Left ventricle myocardium superior (tissue), 1 donor: ENCODE measurements at places on chromosomes 4 and X. TPM values are rescaled to one million over a fixed set of nuclear protein-coding genes. Genes with fewer than 3 reads are reported as not detected.

Gene SLC2A9
- total RNA-seq, result 7.1 TPM

Gene EBP
- total RNA-seq, result 55.4 TPM

Gene OTUD6A
- not detected for total RNA-seq

Gene S100P
- 1.1 TPM for total RNA-seq

Gene CCDC110
- total RNA-seq, result 0.99 TPM

Gene NPY1R
- 0.69 TPM for total RNA-seq

Gene PNCK
- total RNA-seq, result 14.5 TPM

Gene MAP3K15
- total RNA-seq, result not detected

Gene HHIP
- not detected for total RNA-seq

Gene ITGB1BP2
- 88.6 TPM for total RNA-seq

Gene CT45A1
- total RNA-seq, result not detected

Gene SHISA3
- total RNA-seq, result 5.4 TPM

Gene TIGD4
- 0.10 TPM for total RNA-seq

Gene VCX3A
- total RNA-seq, result not detected

Gene PNMA6F
- not detected for total RNA-seq

Gene PFKFB1
- total RNA-seq, result 0.22 TPM

Gene GJB1
- total RNA-seq, result not detected

Gene CCNB3
- total RNA-seq, result 0.17 TPM

Gene DMP1
- not detected for total RNA-seq

Gene GAGE12J
- not detected for total RNA-seq

Gene ARHGAP4
- total RNA-seq, result 10.0 TPM

Gene IL2
- not detected for total RNA-seq

Gene TDO2
- not detected for total RNA-seq

Gene ANK2
- total RNA-seq, result 350 TPM

Gene ARL9
- not detected for total RNA-seq

Gene SYTL4
- total RNA-seq, result 2.6 TPM

Gene AR
- total RNA-seq, result 25.2 TPM

Gene RAB9B
- total RNA-seq, result 25.1 TPM

Gene TLR2
- total RNA-seq, result 4.0 TPM

Gene TBC1D8B
- 1.6 TPM for total RNA-seq

Gene VCX3B
- total RNA-seq, result not detected

Gene FGFBP1
- not detected for total RNA-seq

Gene ARAF
- 78.3 TPM for total RNA-seq

Gene IL15
- 1.7 TPM for total RNA-seq
